A549 treated with GW870086 at 1 μM for 4 hours (cell line): ENCODE measurements at places on chromosomes 3 and 15. TPM values are rescaled to one million over a fixed set of nuclear protein-coding genes. Genes with fewer than 3 reads are reported as not detected.

The TRH gene
- total RNA-seq: not detected in 5 replicates

The NR1I2 gene
- total RNA-seq: not detected in 5 replicates

The KCNH8 gene
- total RNA-seq: not detected in 5 replicates

The LRRC3B gene
- total RNA-seq: not detected in 5 replicates

The DPPA2 gene
- total RNA-seq: not detected in 5 replicates

The A4GNT gene
- total RNA-seq: not detected in 5 replicates

The C15orf61 gene
- 3.4 to 4.4 TPM (median 4.1 TPM) in 5 replicates for total RNA-seq

The RETNLB gene
- not detected in 5 replicates for total RNA-seq

The CEP152 gene
- 2.6 to 4.6 TPM (median 3.7 TPM) in 5 replicates for total RNA-seq

The GABPB1 gene
- 28.5 to 36.6 TPM (median 35.5 TPM) in 5 replicates for total RNA-seq

The XYLB gene
- total RNA-seq: 3.6 to 4.0 TPM (median 3.8 TPM) in 5 replicates

The MBNL1 gene
- 41.9 to 69.0 TPM (median 63.4 TPM) in 5 replicates for total RNA-seq

The FSIP1 gene
- 0.47 to 1.3 TPM (median 0.65 TPM) in 5 replicates for total RNA-seq

The ITIH4 gene
- total RNA-seq: 0.47 to 1.7 TPM (median 0.97 TPM) in 5 replicates

The CAMP gene
- total RNA-seq: not detected in 5 replicates

The PLOD2 gene
- 76.2 to 120 TPM (median 111 TPM) in 5 replicates for total RNA-seq

The LSMEM2 gene
- total RNA-seq: 0.10 TPM in 1 of 5 replicates, not detected in the others

The PLIN1 gene
- 0.05 to 0.25 TPM (median 0.13 TPM) in 4 of 5 replicates, not detected in the other for total RNA-seq

The ZNF35 gene
- total RNA-seq: 6.1 to 7.0 TPM (median 6.5 TPM) in 5 replicates

The GADL1 gene
- total RNA-seq: not detected in 5 replicates

The CPLX3 gene
- total RNA-seq: 0.07 to 0.13 TPM in 2 of 5 replicates, not detected in the others

The STARD9 gene
- total RNA-seq: 1.6 to 2.0 TPM (median 1.7 TPM) in 5 replicates

The CDC25A gene
- total RNA-seq: 8.4 to 10.6 TPM (median 8.9 TPM) in 5 replicates

The HYKK gene
- 6.0 to 7.6 TPM (median 6.1 TPM) in 5 replicates for total RNA-seq

The TMEM108 gene
- not detected in 5 replicates for total RNA-seq

The SACM1L gene
- 13.6 to 17.9 TPM (median 16.7 TPM) in 5 replicates for total RNA-seq

The HRG gene
- total RNA-seq: not detected in 5 replicates

The ARPP19 gene
- 77.6 to 117 TPM (median 107 TPM) in 5 replicates for total RNA-seq

The CIB2 gene
- total RNA-seq: 22.9 to 30.2 TPM (median 28.6 TPM) in 5 replicates

The CSTA gene
- 0.43 to 2.0 TPM (median 0.81 TPM) in 5 replicates for total RNA-seq

The RNU5B-1 gene
- total RNA-seq: not detected in 5 replicates

The CLDN18 gene
- total RNA-seq: not detected in 5 replicates

The GOLGA8M gene
- 0.24 TPM in 1 of 5 replicates, not detected in the others for total RNA-seq

The LPCAT4 gene
- total RNA-seq: 47.2 to 62.6 TPM (median 59.1 TPM) in 5 replicates

The AHSG gene
- total RNA-seq: 0.16 TPM in 1 of 5 replicates, not detected in the others

The STAC gene
- total RNA-seq: 2.1 to 2.6 TPM (median 2.4 TPM) in 5 replicates

The TICRR gene
- total RNA-seq: 10.4 to 14.1 TPM (median 12.1 TPM) in 5 replicates

The NTRK3 gene
- 16.5 to 25.8 TPM (median 22.9 TPM) in 5 replicates for total RNA-seq

The ALDH1L1 gene
- total RNA-seq: 0.08 to 0.24 TPM (median 0.15 TPM) in 5 replicates

The RARB gene
- 5.1 to 8.9 TPM (median 7.6 TPM) in 5 replicates for total RNA-seq
